T-helper 17 cell (primary cell): ENCODE measurements at places on chromosomes 12 and 14. TPM values are rescaled to one million over a fixed set of nuclear protein-coding genes. Genes with fewer than 3 reads are reported as not detected.

OR6C70 gene
- total RNA-seq = not detected

DNA sequence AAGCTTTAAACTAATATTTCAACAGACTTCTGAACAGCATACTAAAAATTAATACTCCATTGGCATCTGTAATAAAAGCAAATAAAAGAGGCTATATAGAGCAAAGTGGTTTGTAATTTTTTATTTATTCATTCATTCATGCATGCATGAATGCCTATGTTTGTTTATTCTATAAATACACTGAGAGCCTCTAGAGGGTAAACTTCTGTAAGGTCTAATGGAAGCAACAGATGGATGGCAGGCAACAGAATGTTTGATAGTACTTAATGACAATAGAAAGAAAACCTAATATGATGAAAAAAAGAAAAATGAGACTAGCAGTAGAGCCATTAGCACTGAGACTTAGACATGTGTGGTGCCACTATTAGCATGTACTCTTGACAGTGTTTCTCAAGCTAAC, 253.1 kb downstream of the CCDC91 start:
- H3K36me3 ChIP-seq = no peaks in the 10 kb centered on the region
- no peaks in the 10 kb centered on the region for H3K27me3 ChIP-seq
- no peak overlapping the region for H3K4me3 ChIP-seq
- no peaks in the 10 kb centered on the region for H3K4me1 ChIP-seq

DNA sequence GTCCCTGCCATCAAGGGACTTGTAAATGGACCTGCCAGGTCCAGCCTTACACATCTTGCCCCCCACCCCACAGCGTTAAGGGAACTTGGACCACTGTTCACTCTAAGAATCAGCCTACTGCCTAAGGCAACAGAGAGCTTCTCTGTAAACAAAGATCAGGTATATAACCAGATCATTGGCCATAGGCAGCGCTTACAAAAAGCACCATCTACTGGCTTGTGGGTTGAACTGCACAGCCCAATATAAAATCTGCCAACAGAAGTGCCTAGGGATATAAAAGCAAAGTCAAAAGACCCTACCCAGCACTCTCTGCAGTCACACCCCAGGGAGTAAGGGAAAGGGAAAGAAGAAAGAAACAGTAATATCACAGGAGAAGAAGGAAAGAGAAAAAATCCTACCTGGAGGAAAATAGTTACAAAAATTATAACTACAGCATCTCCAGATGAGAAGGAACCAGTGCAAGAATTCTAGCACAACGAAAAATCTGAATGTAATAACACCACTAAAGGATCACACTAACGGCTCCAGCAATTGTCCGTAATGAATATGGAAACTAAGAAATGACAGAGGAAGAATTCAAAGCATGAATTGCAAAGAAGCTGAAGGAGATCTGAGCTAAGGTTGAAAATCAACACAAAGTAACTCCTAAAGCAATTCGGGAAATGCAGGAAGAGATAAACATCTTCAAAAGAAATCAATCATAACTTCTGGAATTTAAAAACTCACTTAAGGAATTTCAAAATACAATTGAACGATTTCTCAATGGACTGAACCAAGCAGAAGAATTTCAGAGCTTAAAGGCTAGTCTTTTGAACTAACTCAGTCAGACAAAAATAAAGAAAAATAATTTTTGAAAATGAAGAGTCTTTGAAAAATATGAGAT, 95.2 kb upstream of the PCED1B start:
- H3K27ac ChIP-seq = no peak overlapping the region
- peaks cover 52% of the 10 kb centered on the region for H3K27me3 ChIP-seq
- H3K36me3 ChIP-seq = peaks cover 6% of the 10 kb centered on the region
- peaks cover 12% of the 10 kb centered on the region for H3K4me1 ChIP-seq
- DNase-seq = no peak

- peaks cover 4% of the 10 kb centered on the region for H3K27me3 ChIP-seq
- no peak overlapping the region for H3K4me3 ChIP-seq
- DNase-seq = no peak
- H3K4me1 ChIP-seq = no peaks in the 10 kb centered on the region
These were observed 77.3 kb downstream of the TMX1 start for GRCh38 chr14:51317373-51317772.

- H3K27ac ChIP-seq = no peak overlapping the region
- no peak for DNase-seq
- H3K36me3 ChIP-seq = no peaks in the 10 kb centered on the region
- H3K4me1 ChIP-seq = no peaks in the 10 kb centered on the region
- H3K27me3 ChIP-seq = peaks cover 34% of the 10 kb centered on the region
These were observed 265.8 kb downstream of the EGLN3 start for GRCh38 chr14:33685026-33685425.

TEX22 gene
- total RNA-seq = 0.60 TPM

DNA sequence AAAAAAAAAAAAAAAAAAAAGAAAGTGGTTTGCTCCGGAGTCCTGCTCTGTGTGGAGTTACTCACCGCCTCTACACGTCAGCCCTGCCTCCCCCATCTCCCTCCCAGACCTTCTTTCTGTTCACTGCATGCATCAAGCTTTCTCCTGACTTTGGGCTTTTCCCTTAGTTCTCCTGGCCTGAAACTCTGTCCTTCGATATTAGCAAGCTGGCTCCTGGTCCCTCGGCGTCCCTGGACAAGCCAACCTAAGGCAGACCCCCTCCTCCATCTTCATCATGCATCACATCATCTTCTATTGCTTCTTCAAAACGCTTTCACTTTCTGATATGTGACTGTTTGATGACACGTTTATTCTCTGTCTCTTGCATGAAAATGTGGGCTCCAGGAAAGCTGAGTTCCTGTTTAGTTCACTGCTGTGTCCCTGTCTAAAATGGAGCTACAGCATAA, 40.6 kb downstream of the SLC15A4 start:
- H3K27me3 ChIP-seq = peaks cover 8% of the 10 kb centered on the region
- peak overlapping the region; percentile 80 for H3K27ac ChIP-seq
- H3K4me3 ChIP-seq = peak overlapping the region; percentile 91
- no peak for DNase-seq
- H3K36me3 ChIP-seq = no peaks in the 10 kb centered on the region
